NCI-H510A treated with DMSO at 0.1 percent for 48 hours (cell line): ENCODE measurements at places on chromosomes 4 and X.

- no peak for DNase-seq
Observed at GRCh38 chrX:57241967-57242366, 44.5 kb upstream of the FAAH2 start.

DNA sequence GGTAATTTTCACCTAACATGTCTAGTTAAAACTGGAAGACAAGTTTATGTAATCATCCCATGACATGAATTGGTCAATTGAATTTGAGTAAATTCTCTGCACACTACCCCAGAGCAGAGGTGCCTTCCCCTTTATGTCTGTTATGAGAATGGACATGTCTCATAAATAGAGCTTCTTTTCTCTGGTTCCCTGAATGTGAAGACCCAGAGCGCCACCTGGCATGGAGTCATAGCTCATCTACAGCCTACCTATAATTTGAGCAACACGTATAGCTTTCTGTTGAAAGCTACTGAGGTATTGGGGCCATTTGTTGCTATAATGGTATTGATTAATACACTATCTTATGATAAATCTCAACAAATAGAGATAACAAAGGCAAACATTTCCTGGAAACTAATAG, 626.5 kb upstream of the GALNTL6 start:
- no peak for DNase-seq

DNA sequence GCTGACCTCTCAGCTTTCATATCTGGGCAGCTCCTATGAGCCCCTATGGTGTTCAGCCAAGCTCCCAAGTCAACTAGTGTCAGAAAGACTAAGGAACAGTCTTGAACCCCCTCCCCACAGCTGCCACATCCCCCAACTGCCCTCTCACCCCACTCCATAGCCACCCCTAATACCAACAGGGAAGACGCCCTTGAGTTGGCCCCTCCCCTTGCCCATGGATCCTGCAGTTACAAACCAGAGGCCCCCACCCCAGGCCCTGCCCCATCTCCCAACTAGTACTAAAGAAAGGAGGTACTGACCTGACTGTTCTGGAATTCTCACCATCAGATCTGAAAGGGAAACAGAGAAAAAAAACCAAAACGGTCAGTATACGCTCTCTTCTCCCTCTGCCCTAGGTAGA, 10.2 kb upstream of the IQSEC2 start:
- DNase-seq = no peak

DNA sequence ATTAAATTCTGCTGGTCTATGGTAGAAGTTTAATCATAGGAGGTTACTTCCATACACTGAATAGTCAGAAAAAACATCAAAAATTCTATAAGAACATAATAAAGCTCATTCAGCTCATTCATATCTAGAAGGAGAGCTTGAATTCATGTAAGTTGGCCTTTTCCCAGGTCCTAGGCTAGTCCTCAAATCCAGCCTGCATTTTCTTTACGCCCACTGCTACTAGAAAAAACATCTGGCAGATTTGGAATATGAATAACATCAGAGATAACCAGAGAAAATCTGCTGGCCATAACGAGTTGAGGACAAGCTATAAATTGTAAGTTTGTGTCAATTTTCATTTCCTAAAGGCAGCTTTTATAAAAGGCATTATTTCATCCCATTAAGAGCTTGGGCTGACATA, 95.5 kb downstream of the MXRA5 start:
- DNase-seq = no peak

DNA sequence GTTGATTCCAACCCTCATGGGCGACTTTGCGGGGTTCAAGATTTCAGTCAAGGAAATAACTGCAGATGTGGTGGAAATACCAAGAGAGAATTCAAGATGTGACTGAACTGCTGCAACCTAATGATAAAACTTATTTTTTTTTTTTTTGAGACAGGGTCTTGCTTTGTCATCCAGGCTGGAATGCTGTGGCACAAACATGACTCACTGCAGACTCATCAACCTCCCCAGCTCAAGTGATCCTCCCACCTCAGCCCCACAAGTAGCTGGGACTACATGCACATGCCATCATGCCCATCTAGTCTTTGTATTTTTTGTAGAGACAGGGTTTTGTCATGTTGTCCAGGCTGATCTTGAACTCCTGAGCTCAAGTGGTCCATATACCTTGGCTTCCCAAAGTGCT, 19.5 kb upstream of the WDFY3 start:
- DNase-seq = no peak
